Glutamatergic neuron (in vitro differentiated cells): ENCODE measurements at places on chromosomes 12 and 14. TPM values are rescaled to one million over a fixed set of nuclear protein-coding genes. Genes with fewer than 3 reads are reported as not detected.

The MGP gene
- total RNA-seq, result not detected

The LRRIQ1 gene
- 10.6 TPM for total RNA-seq

DNA sequence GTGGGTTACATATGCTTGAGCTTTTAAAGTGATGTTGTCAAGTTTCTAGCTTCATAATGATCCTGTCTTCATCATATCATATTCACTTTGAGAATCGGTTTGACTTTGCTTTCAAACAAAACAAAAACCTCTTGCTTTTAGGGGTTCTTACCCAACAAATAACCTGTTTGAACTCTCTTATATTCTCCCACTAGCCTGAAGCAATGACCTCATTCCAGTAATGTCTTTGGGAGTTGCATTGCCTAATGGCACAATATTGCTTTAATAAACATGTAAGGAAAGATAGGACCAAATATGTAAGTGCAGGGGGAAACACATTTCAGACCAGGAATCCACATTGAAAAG lies 27.7 kb downstream of the WBP11 start:
- DNase-seq, result no peak
- H3K27ac ChIP-seq, result no peak overlapping the region
- peaks cover 6% of the 10 kb centered on the region for H3K27me3 ChIP-seq
- no peaks in the 10 kb centered on the region for H3K36me3 ChIP-seq
- peaks cover 3% of the 10 kb centered on the region for H3K4me1 ChIP-seq

DNA sequence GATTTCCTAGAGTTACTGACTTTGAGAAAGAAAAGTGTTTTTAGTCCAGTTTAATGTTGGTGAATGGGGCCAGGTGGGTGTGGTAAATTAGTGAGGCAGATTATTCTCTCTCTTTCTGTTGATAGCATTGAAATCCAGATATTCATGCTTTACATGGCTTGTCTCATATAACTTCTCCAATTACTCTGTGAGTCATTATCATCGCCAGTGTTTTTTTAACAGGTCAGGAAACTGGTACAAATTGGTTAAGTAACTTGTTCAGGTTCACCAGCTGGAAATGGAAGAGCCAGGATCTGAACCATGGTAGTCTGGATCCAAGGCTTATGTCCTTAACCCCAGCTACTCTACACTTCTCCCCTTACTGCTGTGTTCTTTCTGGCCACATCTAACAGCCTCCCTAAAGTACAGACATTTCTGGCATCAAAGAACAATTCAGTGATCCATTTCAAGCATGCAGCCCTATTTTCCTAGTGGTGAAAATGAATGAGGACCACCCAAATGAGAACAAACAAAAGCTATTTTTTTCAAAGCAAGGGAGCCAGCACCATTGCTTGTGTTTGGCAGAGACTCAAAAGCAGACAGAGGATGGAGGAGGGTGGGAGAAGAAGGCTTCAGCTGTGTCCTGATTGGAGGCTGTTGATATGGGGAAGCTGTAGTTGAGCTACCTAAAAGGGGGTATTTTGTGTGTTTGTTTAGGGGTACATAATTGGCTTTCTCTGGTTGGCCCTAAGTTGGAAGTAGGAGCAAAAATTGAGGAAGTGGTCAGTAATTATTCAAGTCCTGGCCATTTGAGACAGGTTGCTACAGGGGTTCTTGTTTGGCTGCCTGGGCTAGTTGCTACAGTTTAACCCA lies 1.7 kb downstream of the IRAK3 start:
- H3K36me3 ChIP-seq, result peaks cover 5% of the 10 kb centered on the region
- peaks cover 2% of the 10 kb centered on the region for H3K27me3 ChIP-seq
- no peak overlapping the region for H3K27ac ChIP-seq
- no peak for DNase-seq

GRCh38 chr14:60735416-60735815 lies 855 bp downstream of the MNAT1 start:
- peak overlapping the region; percentile 23 for H3K27ac ChIP-seq
- DNase-seq, result no peak
- H3K36me3 ChIP-seq, result no peaks in the 10 kb centered on the region

DNA sequence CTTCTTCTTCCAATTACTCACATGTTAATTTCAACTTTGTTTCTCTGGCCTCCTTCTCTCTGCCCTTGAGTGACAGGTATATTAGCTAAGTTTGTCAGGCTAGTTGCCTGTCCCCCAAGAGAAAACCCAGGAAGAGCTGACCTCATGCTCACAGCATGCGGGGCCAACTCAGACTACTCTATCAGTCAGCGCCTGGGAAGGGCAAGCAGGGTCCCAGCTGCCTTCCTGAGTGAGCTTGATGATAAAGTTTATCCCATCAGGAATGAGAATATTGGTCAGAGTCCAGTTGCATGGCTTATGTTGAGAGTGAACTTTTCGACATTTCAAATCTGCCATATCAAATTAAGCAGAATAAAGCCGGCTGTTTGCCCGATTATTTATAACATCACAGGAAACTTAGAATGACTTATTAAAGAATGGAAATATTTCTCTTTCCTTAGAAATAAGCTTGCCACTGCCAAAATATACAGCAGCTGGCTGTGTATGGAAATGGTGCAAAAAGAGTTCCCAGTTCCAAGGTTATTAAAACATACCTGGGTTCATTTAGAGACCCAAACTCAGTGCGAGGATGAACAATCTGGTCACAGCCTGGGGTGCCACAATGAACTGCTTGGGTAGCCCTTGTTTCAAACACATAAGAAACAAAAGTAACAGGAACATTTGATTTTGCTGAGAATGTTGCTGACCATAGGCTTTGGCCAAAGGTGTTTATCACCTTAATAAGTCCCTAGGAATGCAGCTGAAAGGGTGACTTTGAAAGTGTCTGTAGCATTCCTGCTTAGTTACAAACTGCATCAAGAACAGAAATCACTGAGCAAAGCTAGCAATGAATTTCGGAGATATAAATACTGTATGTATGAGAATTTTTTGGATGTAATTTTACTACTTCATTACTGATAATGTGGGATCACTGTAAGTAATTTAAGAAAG lies 1553.8 kb upstream of the FLRT2 start:
- DNase-seq, result peak; percentile 24
- H3K36me3 ChIP-seq, result no peaks in the 10 kb centered on the region
- peaks cover 3% of the 10 kb centered on the region for H3K27me3 ChIP-seq
- no peak overlapping the region for H3K27ac ChIP-seq
- H3K4me1 ChIP-seq, result no peaks in the 10 kb centered on the region

- no peaks in the 10 kb centered on the region for H3K27me3 ChIP-seq
- no peak overlapping the region for H3K27ac ChIP-seq
- H3K4me3 ChIP-seq, result no peak overlapping the region
- peaks cover 3% of the 10 kb centered on the region for H3K4me1 ChIP-seq
- no peak for DNase-seq
Measured at GRCh38 chr12:39077226-39077625, 171.8 kb upstream of the CPNE8 start.

DNA sequence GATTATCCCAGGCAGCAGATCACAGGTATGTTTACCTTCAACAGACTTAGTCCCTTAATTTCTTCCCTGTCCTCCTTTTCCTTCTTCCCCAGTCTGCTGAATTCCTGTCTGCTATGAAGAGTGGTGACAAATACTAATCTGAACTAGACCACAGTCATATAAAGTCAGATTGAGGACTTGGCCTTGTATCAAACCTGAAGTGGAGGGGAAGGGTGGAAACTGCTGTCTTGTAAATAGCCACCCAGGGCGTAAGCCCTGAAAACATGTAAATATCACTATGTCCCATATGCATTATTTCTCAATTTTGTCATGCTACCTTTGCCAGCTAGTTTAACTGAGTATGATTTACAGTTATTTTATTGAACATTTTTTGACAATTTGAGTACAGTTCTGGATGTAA lies 368.0 kb downstream of the CCDC91 start:
- H3K27ac ChIP-seq, result no peak overlapping the region
- DNase-seq, result no peak
- no peaks in the 10 kb centered on the region for H3K4me1 ChIP-seq
- H3K4me3 ChIP-seq, result no peak overlapping the region
